Dermis microvascular lymphatic vessel endothelial cell (primary cell): ENCODE measurements at places on chromosomes 1 and 21.

- no peak for DNase-seq
Measured at GRCh38 chr1:148383966-148384365, 99.1 kb downstream of the PPIAL4G start.

- DNase-seq = no peak
Measured at GRCh38 chr1:220655961-220656740, 34.0 kb upstream of the C1orf115 start.

DNA sequence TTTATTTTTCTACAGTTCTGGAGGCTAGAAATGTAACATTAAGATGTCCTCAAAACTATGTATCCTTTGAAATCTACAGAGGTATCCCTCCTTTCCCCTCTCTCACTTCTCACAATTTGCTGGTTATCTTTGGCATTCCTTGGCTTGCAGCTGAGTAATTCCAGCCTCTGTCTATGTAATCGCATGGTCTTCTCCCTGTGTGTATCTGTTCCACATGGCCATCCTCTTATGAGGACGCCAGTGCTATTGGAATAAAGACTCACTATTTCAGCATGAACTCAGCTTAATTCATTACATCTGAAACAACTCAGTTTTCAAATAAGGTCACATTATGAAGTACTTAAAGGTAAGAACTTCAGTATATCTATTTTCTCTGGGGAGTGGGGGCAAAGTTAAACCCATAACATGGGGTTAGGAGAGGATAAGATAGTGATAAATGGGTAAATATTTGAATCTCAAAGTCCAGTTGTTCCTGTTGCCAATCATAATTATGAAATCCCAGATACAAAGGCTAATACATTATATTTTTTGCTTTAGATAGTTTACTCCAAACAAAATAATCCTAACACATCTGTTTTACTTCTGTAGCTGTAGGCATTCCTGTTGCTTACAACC lies 1290.8 kb downstream of the NCAM2 start:
- no peak for DNase-seq

DNA sequence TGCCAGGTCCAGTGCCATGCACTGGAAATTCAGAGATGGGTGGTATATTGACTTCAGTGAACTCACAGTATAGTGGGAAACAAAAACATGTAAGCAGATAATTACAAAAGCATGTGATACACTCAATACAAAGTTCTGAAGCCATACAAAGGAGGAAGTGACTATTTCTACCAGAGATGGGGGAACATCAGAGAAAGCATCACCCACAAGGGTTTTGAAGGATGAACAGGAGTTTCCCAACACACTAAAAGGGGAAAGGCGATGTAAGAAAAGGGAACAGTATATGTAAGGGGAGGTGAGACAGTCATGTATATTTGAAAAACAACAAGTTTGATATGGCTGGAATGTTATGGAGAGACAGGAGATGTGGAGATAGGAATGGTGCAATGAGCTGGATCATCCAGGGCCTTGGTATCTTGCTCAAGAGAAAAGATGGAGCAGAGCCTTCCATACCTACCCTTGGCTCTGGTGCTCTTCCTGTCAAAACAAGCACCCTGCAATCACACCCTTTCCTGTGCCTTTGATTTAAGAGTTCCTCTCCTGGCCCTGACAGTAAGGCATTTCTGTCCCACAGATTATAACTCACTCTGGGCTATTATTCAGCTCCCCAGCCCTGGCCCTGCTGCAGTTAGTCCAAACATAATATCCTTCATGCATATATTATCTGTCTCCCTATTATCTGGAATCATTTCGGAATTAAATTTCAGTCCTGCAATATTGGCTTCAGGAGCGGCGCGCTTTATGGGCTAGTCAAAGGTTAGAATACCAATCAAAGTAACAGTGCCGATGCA lies 60.5 kb downstream of the DMAP1 start:
- DNase-seq = no peak
